ENCODE measurements at places on chromosomes 5 and 9.

DNA sequence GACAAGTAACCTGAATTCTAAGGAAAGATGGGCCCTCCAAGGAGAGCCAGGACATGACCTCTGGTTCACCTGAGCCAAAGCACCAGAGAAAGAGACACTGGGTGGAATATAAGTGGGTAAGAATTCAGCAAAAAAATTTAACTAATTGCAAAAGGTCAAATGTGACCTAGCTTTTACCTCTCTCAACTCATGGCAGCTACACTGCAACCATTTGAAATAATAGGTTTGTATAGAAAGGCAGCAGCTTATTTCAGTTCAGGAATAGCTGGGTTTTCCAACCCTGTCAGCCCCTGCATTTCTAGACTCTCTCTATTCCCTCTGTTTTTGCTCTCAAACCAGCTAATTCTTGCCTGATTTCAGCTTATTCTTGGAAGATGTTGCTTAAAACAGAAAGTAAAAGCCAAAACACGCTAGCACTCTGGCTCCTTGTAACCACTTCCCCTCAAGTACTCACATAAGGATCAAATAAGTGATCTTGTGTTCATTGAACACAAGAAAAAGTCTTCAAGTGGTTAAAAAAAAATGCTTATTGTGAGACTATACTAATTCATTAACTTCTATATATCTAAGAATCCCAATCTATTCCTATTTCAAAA, 101.1 kb upstream of the NR4A3 start:
- DNase-seq = peak; percentile 30

- no peak for DNase-seq
Observed at GRCh38 chr9:131275332-131276093, 797 bp downstream of the FAM78A start.

DNA sequence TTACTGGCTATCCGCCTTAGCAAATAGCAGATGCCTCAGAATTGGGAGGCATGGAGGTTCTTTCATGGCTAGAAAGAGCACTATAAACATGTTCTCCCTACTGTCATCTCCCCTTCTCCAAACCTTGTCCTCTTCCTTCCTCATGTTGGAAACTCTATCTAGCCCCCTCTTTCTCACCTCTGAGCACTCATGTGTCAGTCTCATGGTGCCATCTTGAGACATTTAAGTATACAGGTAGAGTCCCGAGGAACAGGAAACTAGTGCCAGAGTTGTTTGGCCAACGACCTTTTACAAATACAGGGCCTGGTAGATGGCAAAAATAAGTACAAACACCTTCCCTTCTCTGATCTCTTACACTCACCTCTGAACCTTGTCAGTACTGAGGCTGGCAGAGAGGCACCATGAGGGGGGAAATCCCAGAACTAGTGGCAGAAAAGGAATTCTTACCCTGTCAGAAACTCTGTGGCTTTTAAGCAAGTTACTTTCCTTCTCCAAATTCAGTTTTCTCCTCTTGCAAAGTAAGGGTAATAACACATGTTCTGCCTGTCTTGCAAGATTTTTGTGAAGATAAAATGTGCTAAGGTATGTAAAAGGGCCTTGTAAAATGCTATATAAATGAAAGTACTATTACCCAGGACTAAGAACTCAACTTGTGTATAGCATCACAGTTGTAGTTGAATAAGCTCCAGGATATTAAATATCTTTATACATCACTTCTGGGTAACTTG, 94.1 kb upstream of the SNX2 start:
- DNase-seq = no peak

GRCh38 chr5:157253547-157253946, 12.4 kb upstream of the CYFIP2 start:
- DNase-seq = no peak

DNA sequence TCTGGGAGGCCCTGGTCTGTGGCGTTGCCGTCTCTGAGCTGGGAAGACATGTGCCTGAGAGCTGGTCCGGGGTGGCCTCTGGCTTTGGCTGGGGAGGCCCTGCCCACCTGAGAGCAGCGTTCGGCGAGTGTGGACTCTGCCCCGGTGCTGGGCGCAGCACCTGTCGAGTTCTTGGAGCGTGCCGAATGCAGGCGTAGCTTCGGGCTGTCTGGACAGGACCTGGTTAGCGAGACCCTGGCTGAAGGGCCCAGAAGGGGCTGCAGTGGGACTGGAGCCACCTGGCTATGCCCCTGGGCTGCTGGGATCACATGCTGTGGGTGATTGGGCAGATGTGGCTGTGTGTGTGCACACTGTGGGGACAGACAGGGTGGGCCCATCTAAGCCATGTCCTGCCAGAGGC, 56.5 kb downstream of the RXRA start:
- DNase-seq = no peak

- DNase-seq = no peak
Observed at GRCh38 chr5:58066557-58066956, 393.3 kb downstream of the PLK2 start.

DNA sequence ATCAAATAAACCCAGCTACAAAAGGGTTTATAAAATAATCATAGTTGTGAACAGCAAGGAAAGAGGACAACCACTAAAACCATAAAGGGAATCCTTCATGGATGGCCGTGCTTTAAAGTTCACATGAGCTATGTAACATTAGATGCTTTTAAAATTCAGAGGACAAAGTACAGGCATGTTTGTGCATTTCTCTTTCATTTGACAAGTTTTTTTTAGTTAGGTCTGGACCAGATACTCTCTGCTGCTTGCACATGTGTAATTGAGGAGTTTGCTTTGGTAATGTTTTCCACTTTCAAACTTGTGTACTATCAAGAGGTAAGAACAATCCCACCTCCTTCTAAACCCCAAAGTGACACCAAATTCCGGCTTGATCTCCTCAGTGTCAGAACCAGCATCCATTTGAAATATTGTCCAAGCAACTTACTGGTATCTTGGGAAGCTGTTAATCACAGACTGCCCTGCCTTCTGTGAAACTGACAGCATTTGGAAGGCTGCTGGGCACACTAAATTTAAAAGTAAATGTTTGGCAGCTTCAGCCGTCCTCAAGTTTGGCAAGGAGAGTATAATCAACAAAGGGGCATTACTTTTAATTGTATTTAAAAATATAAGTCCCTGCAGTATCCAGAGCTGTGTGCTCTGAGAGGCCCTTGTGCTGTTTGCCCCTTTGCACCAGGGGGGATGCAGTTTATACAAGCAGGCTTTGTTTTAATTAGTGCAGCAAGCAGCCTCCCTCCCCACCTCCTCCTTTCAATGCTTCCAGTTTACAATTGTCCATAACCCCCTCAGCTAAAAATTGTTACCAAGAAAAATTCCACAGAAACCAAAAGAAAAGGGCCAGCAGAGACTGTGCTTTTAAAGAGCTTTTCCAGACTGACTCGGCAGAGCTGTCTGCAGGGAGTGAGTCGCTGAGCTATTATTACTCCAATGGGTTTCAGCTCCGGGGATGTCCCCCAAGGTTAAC, 328.3 kb upstream of the MPDZ start:
- no peak for DNase-seq

GRCh38 chr9:136944212-136944518, 373 bp downstream of the FBXW5 start:
- DNase-seq = no peak

DNA sequence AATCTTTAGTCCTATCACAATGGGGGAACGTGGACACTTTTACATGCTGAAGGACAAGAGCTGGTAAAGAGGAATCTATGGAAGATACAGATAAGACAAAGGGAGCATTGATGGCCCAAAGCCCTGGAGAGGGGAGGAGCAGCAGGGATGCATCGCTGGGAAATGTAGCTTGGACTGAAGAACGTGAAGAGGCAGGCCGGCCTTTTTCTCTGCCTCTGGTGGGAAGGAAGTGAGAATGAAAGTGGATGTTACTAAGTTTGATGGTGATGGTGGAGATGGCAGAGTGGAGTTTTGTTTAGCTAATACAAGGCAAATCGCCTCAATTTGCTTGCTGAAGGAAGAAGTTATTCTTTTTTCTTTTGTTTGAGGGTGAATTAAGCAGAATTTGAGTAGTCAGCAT, 124.6 kb upstream of the TAF11L2 start:
- no peak for DNase-seq

GRCh38 chr9:37311938-37312708, 110.4 kb upstream of the GRHPR start:
- DNase-seq = no peak

DNA sequence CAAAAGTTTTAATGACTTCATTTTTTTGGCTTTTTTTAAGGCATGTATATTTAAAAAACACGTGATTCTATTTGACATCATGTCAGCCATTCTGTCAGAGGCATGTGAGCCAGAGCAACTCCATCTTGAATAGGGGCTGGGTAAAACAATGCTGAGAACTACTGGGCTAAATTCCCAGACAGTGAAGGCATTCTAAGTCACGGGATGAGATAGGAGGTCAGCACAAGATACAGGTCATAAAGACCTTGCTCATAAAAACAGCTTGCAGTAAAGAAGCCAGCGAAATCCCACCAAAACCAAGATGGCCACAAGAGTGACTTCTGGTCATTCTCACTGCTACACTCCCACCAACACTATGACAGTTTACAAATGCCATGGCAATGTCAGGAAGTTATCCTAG, 1000.6 kb upstream of the DMAC1 start:
- no peak for DNase-seq

GRCh38 chr9:105238302-105238701, 6.1 kb upstream of the SLC44A1 start:
- DNase-seq = no peak

- DNase-seq = no peak
Observed at GRCh38 chr5:74519679-74520078, 120.8 kb downstream of the ENC1 start.

GRCh38 chr5:72611118-72611730, 104.0 kb upstream of the ZNF366 start:
- peak; percentile 34 for DNase-seq

DNA sequence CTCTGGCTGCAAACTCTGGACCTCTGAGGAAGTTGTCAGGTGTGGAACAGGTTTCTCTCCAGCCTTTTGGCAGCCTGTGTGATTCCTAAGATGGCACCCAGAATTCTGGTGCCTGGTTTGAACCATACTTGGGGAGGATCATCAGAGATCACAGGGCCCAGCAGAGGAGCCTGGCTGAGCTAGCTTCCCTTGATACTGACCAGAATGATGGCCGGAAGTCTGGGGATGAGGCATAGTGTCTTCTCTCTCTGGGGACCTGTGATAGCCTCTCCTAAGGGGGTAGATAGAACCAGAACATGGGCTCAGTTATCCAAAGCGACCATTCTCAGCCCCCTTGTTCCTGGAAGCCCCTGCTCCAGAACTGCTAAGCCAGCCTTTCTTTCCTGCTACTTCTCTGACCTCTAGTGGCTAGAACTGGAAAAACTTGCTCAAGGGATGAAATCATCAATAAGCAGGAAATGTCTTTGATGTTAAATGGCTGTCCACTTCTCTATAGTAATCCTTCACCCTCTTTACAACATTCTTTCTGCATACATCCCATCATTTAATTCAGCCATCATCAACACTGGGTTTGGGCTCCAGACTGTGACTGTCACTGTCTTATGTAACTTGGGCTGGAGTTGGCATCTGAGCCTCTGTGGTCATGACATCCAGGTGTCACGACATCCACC, 55.1 kb downstream of the C9orf152 start:
- DNase-seq = peak; percentile 54

GRCh38 chr9:127078336-127078735, 44.1 kb downstream of the ANGPTL2 start:
- DNase-seq = no peak

GRCh38 chr5:144028636-144029035, 141.8 kb downstream of the YIPF5 start:
- no peak for DNase-seq

DNA sequence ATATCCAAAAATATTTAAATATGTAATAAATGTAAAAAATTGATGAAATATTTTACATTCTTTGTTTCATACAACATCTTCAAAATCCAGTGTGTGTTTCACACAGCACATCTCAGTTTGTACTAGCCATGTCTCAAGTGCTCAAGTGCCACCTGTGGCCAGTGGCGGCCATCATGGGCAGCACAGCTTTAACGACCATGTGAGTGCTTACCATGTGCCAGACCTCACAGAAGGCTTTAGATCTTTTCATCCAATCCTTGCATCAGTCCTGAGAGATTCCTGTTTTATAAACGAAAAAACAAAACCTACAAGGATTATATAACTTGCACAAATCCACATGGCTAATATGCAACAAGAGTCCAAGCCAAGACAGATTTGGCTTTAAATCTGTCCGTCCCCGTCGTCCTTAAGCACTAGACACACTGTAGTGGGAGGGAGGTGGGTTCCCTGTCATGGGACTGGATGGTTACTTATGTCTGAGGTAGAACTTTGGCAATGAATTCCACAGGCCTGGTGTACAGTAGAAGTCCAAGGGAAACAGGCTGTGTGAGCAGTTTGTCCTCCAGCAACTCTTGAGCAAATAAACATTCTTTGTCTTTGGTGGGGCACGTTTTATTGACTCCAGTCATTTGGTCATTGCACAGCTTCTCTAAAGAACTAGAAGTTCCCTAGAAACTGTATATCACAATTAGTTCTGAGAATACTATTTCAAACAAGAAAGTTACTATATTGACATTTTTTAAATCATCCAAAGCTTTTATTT, 25.0 kb upstream of the F2R start:
- DNase-seq = no peak

- DNase-seq = no peak
Observed at GRCh38 chr9:133294257-133294656, 19.3 kb upstream of the ABO start.

DNA sequence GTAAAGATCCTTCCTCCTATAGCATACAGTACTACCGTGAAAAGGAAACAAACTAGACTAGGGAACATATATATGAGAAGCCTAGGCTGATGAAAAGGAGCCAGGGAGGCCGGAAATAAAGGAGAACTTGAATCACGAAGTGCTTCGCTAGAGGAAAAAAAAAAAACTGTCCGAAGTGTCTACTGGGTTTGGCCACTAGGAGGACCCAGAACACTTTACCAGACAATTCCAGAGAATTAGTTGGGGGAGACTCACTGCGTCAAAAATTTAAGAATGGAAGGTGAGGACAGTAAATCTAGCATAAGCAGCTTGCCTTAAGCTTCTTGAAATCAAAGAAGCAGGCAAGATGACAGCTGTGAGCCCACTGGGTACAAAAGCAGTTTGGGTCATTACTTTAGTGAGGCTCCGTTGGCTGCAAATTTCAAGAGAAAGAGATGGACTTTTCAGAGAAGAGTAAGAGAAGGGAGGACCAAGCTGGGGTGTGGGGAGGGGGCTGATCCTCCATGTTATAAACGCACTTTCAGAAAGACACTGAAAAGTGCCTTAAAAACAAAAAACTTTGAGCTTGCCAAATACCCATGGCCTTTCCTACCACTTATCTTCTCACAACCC, 47.4 kb downstream of the P4HA2 start:
- peak; percentile 5 for DNase-seq

DNA sequence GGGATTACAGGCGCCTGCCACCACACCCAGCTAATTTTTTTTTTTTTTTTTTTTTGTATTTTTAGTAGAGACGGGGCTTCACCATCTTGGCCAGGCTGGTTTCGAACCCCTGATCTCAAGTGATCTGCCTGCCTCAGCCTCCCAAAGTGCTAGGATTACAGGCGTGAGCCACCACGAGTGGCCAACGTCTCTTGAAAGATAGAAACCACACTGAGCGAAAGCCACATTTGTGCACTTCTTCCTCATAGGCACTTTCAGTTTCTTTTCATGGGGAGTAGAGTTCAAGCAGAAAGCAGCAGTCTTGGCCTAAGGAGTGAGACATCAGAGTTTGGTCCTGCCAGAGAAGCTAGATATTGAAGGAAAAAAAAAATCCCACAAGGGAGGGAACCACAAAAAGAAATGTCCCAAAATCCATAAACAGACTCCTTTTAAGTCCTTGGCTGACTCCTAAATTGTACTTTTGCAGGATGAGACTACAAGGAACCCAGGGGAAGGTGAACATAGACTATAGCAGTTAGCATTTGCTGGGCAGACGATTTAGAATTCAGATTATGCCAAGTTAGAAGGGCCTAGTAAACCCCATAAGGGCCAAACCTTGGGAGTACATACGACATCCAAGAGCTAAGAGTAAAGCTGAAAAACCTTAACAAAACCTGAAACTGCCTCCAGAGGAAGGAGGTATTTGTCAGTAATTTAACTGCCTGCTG, 43.9 kb upstream of the GLIPR2 start:
- DNase-seq = peak; percentile 56

Measured in CD4-positive, alpha-beta T cell treated with Interleukin-2 at 100 ng/mL for 4 hours (primary cell).